ENCODE measurements at places on chromosomes 12 and 14.

- DNase-seq, result no peak
Measured at GRCh38 chr14:100038065-100038464, 27.2 kb upstream of the EVL start.

DNA sequence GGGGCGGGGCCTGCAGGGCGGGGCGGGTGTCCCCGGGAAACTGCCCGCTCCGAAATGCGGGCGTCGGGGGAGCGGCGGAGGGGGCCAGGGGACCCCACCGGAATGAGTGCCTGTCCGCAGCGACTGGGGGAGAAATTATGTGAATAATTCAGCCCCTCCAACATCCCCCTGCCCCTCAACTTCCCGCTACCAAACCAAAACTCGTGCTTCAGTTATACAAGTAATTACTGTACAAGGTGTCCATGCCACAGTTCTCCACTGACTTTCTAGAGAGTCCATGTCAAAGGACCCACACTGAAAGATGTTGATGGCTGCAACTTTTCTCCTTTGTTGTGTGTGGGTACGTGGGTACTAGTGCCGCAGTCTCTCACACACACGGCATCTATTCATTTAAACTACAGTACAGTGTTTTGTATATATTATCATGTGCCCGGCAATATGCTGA lies 414 bp upstream of the CDK17 start:
- DNase-seq, result no peak

- no peak for DNase-seq
Measured at GRCh38 chr12:53624956-53625355, 1.2 kb downstream of the ATF7 start.

DNA sequence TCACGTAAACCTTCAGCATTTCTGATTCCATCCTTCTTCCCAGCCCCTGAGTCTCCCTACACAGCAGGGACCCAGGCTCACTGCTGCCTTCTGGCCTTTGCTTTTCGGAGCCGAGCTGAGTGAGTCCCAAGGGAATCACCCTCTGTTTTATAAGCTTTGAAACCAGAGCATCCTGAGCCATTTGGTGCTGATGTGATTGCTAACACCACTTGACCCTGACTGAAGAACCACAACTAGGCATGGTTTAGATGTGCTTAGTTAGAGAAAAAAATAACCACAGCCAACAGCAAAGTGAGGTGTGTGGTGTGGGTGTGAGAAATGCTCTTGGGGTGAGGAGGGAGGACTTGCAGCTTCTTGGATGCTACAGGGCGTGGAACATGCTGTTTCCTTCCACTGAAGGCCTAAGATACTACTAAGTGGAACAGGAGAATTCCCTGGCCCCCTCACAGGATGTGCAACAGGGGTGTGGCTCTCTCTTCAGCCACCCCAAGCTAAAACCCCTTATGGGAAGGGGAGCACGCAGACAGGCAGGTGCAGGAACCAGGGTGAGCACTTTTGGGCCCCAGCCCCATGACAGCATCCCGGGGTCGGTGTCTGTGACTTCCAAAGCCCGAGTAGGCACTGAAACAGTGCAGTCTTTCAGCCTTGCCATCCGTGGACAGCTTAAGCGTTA lies at the start of gene TC2N:
Gene TC2N, minus strand, starts transcription at position 221 of the 673 bp plus-strand sequence. CDS start 53,767 bp downstream, outside the sequence.
- no peak for DNase-seq

- DNase-seq, result no peak
Measured at GRCh38 chr12:131163189-131163738, 209.6 kb downstream of the ADGRD1 start.

DNA sequence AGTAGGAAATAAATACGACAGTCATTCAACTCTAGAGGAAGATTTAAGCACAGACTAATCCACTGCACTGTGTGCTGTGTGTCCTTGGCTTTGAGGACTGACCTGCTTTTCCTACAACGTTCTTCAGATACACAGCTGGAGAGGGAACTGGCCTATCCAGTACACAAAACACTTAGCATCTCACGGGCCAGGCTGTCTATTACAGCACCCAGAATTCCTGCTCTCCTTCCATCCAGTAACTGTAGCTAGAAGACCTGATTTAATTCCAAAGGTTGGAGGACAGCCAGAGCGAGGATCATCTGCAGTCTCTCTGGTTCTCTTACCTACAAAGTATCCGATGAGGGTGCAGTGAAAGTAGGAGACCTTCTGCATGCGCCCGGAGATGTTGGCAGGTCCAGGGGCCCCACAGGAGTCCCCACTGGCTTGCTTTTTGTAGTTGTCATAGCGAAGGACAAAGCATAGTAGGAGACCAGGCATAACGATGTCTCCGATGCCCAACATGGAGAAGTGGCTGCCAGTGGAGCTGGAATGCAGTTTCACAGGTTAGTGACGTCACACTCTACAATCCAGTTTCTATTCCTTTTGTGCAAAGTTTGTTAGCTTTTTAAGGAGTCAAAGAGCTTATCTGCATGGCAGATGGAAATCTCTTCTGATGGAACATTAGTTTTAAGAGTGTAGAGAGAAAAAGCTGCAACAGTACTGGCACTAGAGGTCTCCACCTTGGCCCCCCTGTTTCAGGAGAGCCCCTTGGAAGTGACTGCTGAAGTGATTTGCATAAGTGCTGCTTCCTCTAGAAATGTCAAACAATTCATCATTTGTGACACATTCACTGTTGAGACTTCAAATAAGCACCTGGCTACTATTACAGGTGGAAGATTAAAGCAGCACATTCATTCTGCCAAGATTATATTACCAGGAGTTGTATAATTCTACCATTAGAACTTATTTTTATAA lies 41.7 kb downstream of the ACADS start:
- no peak for DNase-seq

DNA sequence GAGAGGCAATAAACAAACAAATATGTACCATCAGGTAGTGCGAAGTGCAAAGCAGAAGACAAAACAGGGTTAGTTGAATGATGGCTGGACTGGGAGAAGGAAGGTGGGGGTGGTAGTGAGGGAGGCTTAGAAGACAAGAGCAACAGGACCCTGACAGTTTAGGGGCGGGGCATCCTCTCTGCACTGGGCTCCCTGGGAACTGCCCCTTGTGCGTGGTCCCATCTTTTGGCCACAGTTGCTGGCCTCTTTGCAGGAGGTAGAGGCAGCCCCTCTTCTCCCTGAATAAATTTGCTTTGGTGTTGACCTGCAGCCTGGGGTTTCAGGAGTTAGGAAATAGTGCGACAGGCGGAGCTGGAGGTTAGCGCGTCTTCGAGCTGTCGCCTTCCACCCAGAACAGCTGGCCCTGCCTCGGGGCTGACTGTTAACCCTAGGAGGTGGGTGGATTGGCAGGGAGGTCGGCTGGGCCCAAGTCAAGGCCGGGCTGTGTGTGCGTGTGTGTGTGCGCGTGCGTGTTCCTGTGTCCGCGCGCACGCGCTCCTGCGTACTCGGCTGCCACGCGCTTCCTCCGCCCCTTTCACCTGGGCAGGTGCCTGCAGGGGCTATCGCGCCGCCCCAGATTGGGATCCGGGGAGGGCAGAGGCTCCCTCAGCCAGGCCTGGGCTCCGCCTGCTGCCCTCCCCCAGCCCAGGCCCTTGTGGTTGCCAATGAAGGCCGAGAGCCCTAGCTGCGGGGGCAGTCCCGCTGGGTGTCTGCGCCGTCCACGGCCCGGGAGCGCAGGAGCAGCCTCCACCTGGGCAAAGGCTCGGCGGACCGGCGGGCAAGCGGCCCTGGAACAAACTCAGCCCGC lies 180.8 kb downstream of the ADCK1 start:
- DNase-seq, result no peak

- DNase-seq, result no peak
Measured at GRCh38 chr14:36222952-36223468, 46.5 kb upstream of the PTCSC3 start.

DNA sequence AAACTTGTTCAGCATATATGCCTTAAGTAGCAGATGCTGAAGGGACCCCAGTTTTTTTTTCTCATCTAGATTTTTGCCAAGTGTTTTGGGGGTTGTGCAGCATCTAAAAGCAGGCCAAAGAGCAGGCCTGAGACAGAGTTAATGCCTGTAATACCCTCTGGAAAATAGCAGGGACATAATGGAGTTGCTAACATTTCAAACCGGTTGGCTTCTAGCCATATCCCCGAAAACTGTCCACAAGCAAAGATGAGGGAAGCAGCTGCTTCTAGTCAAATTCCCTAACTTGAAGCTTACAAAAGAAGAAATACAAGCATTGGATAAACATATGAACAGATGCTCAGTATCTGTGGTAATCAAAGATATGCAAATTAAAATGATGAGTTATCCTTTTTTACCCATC lies 52.1 kb upstream of the AEBP2 start:
- DNase-seq, result no peak

DNA sequence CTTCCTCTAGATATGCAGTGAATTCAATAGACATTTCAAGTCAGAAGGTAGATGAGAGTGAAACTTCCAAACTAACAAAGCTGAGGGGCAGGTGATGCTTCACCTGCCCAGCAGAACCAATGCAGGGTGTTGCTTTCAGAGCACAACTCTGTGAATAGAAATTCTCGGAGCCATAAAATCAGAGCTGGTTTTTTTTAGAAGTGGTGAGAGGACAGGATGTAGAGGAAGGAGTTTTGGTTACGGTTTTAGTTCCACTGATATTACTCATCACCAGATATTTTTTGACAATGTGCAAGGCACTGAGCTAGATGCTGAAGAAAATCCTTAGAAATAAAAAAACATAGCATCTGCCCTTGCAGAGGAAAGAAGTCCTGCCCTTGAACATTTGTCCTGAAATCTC lies 62.2 kb downstream of the BMP4 start:
- DNase-seq, result peak; percentile 83

- peak; percentile 51 for DNase-seq
Measured at GRCh38 chr14:99229654-99230207, 42.3 kb downstream of the BCL11B start.

- no peak for DNase-seq
Measured at GRCh38 chr12:30679241-30679640, 16.4 kb downstream of the IPO8 start.

DNA sequence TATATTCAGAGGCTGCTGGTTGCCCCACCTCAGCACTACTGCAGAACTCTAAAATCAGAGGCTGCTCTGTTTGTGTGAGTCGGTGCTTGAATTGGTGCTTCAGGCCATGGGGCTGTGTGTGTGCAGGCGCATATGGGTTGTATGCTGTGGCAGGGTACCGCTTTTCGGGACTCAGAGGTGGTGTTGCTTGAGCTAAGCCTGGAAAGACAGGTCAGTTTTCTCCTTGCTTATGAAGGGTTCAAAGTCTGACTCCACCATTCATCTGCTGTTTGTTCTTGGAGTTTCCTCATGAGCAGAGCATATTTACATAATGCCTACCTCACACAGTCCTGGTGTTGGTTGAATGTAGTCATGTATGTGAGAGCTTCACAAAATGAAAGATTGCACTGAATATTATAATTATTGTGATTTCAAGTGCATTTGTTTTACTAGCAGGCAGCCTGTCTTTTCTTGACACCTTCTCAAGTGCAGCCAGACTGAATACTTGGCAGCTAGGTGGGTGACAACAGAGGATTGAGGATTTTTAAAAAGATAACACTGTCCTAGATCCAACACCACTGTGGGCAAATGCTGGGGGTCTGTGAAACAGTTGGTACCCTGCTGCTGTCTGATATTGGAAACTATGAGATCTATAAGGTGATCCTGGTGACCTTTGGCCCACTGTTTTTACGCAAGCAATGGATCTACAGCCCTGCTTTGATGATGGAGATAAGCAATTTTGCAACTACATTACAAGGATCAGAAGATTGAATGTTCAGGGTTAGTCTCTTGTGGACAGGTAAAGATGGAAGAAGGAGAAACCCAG lies 1.0 kb upstream of the ANG start:
- no peak for DNase-seq

DNA sequence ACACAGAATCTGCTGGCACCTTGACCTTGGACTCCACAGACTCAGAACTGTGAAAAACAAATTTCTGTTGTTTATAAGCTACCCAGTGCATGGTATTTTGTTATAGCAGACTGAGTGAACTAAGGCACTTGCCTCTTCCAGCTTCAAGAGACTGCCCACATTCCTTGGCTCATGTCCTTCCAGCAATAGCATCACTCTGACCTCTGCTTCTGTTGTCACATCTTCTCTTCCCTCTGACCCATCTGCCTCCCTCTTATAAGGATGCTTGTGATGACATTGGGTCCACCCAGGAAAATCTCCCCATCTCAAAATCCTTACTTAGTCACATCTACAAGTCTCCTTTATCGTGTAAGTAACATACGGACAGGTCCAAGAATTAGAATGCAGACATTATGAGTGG lies 200.4 kb downstream of the PIK3C2G start:
- no peak for DNase-seq
